ENCODE measurements at places on chromosomes 3 and 15.

GRCh38 chr3:49454458-49454857 lies 15.6 kb upstream of the DAG1 start:
- no peak for DNase-seq

GRCh38 chr15:41039121-41039520 lies 77.0 kb downstream of the INO80 start:
- DNase-seq = no peak

DNA sequence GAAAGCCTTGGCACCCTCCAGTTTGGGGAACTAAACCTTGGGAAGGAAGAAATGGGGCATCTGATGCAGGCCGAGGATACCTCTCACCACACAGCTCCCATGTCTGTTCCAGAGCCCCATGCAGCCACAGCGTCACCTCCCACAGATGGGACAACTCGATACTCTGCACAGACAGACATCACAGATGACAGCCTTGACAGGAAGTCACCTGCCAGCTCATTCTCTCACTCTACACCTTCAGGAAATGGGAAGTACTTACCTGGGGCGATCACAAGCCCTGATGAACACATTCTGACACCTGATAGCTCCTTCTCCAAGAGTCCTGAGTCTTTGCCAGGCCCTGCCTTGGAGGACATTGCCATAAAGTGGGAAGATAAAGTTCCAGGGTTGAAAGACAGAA lies 7.7 kb downstream of the MAP1A start:
- DNase-seq = no peak

DNA sequence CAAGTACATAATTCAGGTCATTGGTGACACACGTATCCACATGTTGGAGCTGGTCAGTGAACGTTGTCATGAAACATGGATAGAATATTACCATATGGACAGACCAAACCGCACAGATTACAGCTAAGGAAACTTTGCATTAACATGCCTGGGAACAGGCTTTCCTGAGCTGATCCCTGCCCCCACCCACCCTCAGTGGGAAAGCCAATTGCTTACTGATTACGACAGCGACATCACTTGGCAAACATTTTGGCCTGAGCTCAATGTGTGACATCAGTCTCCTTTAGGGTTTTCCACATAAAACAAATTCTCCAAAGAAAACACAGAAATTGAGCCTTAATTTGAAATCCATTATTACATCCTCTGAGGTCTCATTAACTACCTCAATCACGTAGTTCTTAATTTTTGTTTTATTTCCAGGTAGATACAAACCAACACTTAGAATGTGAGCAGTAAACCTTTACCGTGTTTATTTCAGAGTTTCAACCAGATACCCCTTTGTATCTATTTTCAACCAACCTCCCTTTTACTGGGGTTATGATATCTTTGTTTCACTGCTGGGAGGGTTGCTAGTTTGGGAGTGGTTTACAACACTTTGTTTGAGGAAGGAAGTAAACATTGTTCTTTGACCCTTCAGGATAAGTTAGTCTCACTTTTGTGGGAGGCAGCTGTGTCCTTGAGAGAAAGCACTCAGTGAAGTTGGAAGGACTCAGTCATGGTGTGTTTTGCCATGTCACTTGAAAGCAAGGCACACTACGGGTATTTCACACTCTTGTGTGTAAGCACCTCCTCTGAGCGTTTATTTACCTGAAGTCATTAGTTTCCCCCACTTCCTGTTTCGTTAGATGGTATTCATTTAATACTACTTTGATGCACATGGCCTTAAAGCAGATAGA lies 103.1 kb downstream of the CMSS1 start:
- no peak for DNase-seq

GRCh38 chr3:146160321-146160963 lies 542 bp downstream of the PLOD2 start:
- peak; percentile 17 for DNase-seq

GRCh38 chr3:192850451-192850981 lies 67.1 kb downstream of the MB21D2 start:
- peak; percentile 84 for DNase-seq

- no peak for DNase-seq
These were observed 12.4 kb downstream of the ANKRD63 start for GRCh38 chr15:40270246-40270995.

DNA sequence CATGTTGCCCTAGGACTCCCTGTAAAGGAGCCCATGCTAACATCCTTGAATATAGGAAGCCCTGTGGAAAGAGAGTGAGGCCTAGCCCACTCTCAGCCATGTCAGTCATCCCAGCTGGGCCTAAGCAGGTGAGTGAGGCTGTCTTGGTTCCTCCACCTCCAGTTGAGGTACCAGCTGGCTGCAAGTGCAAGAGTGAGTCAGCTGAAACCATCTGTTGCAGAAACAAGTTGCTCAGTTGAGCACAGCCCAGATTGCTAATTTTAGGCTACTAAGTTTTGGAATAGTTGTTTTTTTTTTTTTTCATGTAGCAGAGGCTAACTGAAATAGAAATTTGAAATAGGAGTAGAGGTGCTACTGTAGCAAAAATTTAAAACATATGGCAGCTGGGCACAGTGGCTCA lies 43.7 kb upstream of the ADPGK start:
- no peak for DNase-seq

- DNase-seq = peak; percentile 78
These were observed 1.1 kb downstream of the PIAS1 start for GRCh38 chr15:68055224-68055705.

GRCh38 chr3:179079537-179079936 lies 7.9 kb upstream of the ZMAT3 start:
- peak; percentile 6 for DNase-seq

DNA sequence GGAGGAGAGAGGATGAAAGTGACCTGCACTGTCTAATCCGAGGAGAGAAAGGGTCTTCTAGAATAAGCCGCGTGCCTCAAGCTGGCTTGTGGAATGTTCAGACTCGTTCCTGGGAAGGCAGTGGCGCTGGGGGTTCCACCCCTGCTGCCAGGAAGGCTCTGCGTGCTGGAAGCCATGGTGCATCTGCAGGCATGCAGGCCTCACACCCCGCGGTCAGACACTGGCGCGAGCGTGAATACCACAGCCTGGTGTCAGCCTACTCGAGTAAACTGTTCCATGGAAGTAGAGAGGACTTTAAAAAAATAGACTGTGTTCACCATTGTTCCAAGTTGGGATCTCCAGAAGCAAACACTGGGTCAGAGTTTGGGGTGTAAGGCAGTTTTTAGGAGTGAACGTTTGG lies 25.9 kb upstream of the GABRG3 start:
- no peak for DNase-seq

- DNase-seq = no peak
These were observed 166.1 kb upstream of the POU1F1 start for GRCh38 chr3:87442470-87442869.

DNA sequence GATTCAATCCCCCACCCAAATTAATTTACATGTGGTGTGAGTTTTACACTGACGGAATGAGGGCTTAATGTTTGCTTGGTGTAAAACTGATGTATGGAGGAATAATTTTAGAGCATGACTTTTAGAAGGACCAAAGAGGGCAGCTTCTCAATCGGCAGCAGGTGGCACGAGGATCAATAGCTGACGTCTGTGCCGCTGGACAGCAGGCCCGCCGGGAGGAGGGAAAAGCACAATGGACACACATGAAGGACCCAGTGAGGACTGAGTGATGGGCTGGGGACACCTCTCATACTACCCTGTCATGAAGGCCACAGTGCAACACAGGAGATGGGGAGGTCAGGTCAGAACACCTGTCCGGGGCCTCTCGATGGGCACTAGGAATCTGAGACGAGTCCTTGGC lies 61.4 kb upstream of the NSMCE3 start:
- DNase-seq = no peak

All from activated CD4-positive, alpha-beta T cell treated with anti-CD3 and anti-CD28 coated beads, Interleukin-10, Interleukin-2, amounts not matched to agents 100 ng/mL and 50 ng/mL, durations not matched to agents 16 hours and 8 hours (primary cell).